Activated T-helper 1 cell treated with anti-CD3 and anti-CD28 coated beads, Interleukin-12 subunit alpha, Interleukin-12 subunit beta, Interleukin-2, Interleukin-4 antibody, amounts not matched to agents 30 ng/mL and 10 ng/mL and 1 ng/mL, durations not matched to agents 14 hours and 24 hours and 36 hours (primary cell): ENCODE measurements at places on chromosomes 6 and 20. TPM values are rescaled to one million over a fixed set of nuclear protein-coding genes. Genes with fewer than 3 reads are reported as not detected.
A peak's percentile ranks its signal among the peaks of the same experiment; 100 is the strongest.

RTN4IP1 gene
- total RNA-seq = 6.4 and 6.8 TPM in 2 replicates

GPR6 gene
- total RNA-seq = not detected in 2 replicates

SNPH gene
- 2.1 and 2.5 TPM in 2 replicates for total RNA-seq

PI16 gene
- not detected in 2 replicates for total RNA-seq

WFDC10B gene
- not detected in 2 replicates for total RNA-seq

ZNF334 gene
- total RNA-seq = 1.2 and 1.7 TPM in 2 replicates

CRIP3 gene
- total RNA-seq = not detected in 2 replicates

BPI gene
- not detected in 2 replicates for total RNA-seq

TNFRSF6B gene
- total RNA-seq = not detected in 2 replicates

DNA sequence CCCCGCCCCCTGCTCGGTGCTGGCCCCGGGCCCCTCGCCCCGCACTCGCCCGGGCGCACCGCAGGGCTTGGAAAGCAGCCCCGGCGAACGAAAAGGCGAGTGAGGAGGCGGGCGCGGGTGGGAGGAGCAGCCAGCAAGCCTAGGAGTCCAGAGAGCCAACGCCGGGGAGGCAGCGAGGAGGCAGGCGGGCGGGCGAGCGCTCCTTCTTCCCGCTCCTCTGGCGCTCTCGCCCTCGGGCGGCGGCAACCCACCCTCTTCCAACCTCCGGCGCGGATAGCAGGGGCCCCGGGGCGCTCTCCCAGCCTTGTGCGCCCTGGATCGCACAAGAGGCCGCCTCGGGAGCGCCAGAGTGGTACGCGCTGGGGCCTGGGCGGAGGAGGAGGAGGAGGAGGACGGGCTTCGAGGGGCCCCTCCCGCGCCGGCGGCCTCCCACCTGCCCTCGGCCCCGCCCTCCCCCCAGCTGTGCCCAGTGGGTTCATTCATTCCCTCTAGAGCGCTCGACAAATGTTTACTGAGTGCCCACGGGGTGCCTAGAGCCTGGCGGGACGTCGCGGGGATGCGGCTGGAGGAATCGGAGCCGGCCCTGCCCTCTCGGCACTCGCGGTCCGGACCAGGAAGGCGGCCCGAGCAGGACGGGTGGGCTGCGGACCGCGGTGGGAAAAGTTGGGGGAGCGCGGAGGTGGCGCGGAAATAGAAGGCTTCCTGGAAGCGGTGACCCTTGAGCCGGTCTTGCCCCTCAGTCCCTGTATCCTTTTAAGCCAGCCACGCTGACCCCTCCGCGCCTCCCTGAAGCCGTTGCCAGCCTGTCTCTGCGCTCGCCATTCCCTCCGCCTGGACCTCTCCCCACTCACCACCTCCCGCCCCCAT, at the start of gene BMP7:
Gene BMP7, minus strand, starts transcription at position 351 of the 867 bp plus-strand sequence. CDS start 519 bp downstream, outside the sequence.
- no peak for DNase-seq

- DNase-seq = no peak
Measured at GRCh38 chr6:17036065-17036393, 65.8 kb upstream of the STMND1 start.

DNA sequence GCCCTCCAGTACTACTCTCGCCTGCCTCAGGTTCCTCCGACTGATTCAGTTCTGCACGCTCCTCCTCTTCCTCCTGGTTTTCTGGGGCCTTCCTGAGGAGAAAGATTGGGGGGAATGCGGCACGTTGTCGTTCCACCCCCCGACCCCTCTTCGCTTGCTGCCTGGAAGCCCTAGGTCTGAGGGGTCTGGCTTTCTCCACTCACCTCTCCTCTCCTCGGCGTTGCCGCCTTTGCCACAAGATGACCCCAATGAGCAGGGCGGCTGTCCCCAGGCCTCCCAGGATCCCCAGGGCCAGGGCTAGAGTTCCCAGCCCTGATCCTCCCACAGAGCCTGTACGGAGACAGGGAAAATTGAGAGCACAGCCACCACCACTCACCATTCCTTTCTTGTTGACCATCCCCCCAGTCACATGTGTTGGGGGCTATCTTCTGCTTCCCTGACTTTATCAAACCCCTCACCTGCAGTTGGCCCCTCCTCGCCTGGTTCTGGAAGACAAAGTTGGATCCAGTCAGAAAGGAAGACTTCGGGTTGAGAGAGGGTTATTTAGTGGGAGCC, 2.8 kb downstream of the AGER start:
- no peak for DNase-seq

GRCh38 chr20:17825960-17826843, 126.4 kb downstream of the BANF2 start:
- peak; percentile 5 for DNase-seq

DNA sequence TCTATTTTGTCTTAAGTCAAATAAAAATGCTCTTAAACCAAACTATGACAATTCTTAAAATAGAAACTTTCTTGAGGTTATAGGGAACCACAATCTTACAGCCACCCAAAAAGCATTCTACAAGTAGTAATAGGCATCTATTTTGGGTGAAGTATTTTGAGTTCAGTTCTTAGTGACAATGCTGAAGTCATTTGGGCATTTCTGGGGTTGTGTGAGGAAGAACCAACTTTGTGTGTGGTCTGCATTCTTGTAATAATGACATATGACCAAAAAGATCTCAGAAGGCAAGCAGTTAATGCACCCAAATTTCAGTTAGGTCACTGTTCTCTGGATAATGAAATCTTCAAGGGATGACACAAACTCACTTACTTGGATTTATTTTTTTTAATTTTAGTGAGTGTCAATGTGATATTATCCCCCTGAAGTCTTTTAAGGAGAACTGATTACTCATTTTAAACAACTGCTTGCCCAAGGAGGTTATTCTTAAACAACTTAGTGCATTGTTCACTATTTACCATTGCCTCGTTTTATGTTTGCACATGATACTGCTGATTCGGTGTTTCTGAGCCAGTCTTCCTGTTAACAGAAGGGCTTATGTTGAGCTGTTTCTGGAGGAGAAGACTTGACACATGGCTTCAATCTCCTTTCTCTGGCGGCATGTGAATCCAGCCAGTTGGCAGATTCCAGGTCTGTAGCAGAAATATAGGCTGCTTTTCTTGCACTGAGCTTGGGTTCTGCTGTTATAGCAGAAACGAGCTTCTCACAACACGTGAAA, 618.9 kb downstream of the BCKDHB start:
- no peak for DNase-seq

DNA sequence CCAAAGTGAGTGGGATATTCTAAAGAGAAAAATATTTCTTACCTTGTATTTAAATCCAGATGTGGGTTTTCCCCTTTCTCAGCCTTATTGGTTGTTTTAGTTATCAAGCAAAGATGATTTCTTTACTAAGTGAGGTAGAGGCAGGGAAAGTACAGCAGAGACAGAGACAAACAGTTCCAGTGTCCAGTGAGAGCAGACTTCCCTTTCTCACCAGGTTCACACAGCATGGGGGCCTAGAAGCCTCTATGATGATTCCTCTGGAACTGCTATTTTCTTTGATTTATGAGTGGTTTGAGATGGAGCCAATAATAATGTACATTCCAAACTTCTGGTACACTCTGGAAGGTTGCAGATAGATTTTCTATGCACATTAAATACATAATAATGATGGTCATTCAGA, 234.0 kb upstream of the MARCKS start:
- DNase-seq = no peak

GRCh38 chr6:9484091-9484490, 930.8 kb downstream of the TFAP2A start:
- DNase-seq = no peak

DNA sequence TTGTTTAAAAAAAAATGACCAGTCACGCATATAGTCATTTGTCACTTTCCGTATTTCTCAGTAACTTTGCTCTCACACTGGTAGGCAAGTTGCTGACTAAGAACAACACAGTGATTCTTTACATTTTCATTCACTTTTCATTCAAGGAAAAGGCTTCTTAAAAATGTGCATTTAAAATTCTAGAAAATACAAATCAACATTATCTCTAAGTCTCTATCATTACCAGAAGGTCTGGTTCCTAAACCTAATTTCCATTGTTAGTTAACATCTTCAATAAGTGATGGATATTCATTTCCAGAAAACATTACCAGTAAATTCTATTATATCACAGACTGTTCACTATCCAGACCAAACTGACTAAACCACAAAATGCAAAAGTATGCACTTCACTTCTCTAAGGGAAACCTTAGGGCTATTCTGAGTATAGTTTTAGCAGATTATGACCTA, 115.3 kb downstream of the AHI1 start:
- DNase-seq = no peak

GRCh38 chr6:165889636-165890403, 226.8 kb upstream of the PDE10A start:
- no peak for DNase-seq

GRCh38 chr6:20169119-20169557, 43.1 kb downstream of the MBOAT1 start:
- DNase-seq = no peak
